Prostate gland (tissue), 2 donors: ENCODE measurements at places on chromosomes 2 and 18. TPM values are rescaled to one million over a fixed set of nuclear protein-coding genes. Genes with fewer than 3 reads are reported as not detected.

GRCh38 chr2:159617646-159618045 lies 1.3 kb upstream of the BAZ2B start:
- DNase-seq: peak; percentile 20

GRCh38 chr2:240438810-240439697 lies 3.6 kb downstream of the GPC1 start:
- DNase-seq: no peak

DNA sequence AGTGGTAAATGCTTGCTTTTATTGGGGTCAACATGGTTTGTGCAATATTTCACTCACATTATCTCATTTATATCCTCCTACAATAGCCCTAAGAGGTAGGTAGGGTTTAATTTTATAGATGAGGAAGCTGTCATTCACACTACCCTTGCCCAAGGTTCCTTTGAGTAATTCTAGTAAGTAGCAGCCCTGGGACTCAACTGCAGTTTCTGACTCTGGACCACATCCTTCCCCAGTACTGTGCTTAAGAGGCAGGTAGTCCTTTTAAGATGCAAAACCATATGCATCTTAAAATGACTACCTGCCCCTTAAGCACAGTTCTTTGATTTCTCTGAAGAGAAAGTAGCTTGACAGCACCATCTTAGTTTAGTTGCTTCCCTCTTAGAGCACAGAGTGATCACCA lies 15.7 kb upstream of the NT5C1B start:
- no peak for DNase-seq

TRIM43 gene
- total RNA-seq: not detected

- DNase-seq: no peak
Observed at GRCh38 chr2:61210332-61210981, 48.5 kb downstream of the C2orf74 start.

DNA sequence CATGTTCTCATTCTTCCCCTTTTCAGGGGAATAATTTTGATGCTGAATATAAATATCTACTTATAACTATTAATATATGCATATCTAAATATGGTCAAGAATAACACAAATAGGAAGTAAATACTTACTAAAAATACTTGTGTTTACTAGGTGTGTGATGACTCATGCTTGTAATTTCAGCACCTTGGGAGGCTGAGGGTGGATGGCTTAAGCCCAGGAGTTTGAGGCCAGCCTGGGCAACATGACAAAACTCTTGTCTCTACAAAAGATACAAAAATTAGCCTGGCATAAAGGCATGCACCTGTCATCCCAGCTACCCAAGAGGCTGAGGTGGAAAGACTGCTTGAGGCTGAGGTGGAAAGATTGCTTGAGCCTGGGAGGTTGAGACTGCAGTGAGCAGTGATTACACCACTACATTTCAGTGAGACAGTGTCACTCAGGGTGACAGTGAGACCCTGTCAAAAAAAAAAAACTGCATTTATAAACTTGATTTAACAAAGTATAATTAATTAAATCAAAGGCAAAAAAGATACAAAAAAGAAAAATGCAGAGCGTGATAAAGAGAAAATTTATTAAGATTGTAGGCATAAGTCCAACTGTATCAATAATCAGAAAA lies 703.1 kb upstream of the VRK2 start:
- no peak for DNase-seq
